ENCODE measurements at places on chromosomes 7 and 10.

- no peak for DNase-seq
These were observed 170.5 kb downstream of the RPS24 start for GRCh38 chr10:78203915-78204818.

GRCh38 chr7:44183386-44183785, 5.9 kb downstream of the GCK start:
- DNase-seq: no peak

GRCh38 chr10:34134602-34135001, 680.5 kb downstream of the PARD3 start:
- DNase-seq: no peak

GRCh38 chr10:112842832-112843360, 107.2 kb upstream of the TCF7L2 start:
- DNase-seq: no peak

DNA sequence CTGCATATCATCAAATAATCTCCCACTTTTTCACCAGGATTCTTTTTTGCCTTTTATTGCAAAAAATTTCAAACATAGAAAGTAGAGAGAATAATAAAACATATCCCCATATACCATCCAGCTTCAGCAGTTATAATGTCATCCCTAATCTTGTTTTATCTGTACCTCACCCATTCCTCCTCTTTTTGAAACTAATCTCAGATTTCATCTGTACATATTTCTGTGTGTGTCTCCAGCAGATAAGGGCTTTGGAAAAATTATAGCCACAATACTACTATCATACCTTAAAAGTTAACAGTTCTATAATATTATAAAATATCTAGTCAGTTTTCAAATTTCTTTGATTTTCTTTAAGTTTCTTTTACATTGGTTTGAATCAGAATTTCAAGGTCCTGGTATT, 7.6 kb upstream of the ENTPD1 start:
- DNase-seq: no peak

DNA sequence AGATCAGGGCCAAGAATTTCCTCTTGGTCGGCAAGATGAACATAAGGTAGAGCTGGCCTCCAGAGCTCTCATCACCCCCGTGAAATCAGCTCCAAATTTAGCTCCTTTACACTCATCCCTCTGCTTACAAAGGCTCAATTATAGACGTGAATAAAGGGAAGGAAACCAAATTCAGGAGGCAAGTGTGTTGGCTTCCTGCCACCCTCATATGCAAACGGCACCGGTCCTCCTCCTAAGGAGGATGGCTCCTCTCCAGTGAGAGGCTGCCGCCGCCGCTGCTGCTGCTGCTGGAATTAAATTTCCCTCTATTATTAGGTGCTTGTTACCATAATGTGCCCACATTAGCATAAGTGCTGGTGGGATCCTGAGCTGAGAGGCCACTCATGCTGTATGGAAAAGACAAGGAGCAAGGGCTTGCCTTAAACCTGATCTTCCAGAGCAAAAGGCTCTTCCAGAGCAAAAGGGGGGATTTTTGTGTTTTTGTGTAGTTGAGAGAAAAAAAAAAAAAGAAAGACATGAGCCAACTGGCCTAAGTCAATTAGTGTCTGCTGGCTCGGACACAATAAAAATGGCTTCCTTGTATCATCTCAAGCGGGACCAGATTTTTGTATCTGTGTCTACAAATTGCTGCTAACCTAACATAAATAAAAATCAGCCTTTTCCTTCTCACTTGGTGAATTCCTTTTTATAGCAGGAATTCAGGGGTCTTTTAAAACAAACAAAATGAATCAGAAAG, 68.4 kb downstream of the CDHR3 start:
- DNase-seq: no peak

DNA sequence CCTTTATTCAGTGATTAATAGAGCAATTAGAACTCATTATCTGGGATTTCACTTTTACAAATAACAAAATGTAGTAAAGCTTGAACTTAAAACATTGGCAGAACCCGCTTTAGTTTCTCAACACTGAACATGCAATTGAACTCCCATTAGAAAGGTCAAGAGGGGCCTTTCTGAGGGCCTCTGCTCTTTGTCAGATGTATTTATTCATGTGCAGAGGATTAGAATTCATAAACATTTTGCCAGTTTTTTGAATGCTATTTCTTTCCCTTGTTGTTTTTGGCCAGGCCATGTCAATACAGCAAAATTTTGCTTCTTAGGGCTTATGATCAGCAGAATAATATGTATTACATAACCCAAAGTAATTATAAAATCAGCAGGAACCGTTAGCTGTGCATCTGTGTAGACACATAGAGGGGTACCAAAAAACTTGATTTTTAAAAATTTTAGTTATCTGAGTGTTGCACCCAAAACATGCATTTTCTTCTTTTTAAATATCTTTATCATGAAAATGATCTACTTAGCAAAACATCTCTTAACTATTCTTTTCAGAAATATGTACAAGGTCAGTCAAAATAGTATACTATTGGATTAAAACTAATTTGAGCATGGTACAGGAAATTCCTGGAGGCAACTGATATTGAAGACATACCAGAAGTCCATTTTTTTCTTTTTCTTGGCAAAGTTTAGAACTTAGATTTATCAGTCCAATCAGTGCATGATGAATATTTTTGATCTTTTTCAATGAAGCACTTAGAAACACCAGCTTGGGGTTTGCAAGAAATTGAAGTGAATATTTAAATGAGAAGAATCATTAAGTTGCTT, 177.5 kb downstream of the TWIST1 start:
- DNase-seq: no peak

GRCh38 chr10:11451640-11452260, 159.7 kb downstream of the USP6NL start:
- no peak for DNase-seq

GRCh38 chr10:100998183-100998990, 1.2 kb upstream of the LZTS2 start:
- peak; percentile 47 for DNase-seq

DNA sequence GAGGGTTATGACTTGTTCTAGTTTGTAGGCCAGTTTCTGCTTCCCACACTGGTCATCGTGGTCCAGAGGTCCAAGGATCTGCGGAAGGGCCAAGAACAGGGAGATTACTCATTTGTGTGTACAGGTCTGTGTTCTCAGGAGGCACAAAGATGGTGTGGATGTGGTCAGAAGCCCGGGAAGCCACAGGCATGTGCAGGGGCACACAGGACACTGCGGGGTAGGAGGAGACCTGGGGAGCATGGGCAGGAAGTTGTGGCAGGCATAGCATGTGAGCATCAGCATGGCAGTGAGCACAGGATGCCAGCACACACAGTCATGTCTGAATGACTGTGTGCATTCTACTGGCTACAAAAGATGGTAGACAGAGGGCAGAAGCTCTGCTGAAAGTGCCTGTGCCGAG, 445.8 kb downstream of the PLXNA4 start:
- no peak for DNase-seq

DNA sequence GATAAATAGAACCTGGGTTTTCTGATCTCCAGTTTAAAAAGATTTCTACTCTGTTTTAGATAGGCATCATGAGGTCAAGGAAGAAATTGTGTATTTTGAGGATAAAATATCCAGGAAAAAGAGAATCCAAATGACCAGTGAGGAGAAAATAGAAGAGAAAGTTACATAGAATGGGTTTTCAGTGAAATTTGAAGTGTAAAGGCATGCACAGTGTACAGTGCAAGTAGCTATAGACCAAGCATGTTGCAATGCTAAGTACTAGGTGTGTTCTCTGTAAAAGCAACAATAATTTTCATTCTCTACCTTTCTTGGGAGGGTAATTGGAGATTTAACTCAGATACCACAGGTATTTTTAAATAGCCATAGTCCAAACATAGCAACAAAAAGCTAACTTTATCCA, 22.6 kb downstream of the CDK1 start:
- no peak for DNase-seq

DNA sequence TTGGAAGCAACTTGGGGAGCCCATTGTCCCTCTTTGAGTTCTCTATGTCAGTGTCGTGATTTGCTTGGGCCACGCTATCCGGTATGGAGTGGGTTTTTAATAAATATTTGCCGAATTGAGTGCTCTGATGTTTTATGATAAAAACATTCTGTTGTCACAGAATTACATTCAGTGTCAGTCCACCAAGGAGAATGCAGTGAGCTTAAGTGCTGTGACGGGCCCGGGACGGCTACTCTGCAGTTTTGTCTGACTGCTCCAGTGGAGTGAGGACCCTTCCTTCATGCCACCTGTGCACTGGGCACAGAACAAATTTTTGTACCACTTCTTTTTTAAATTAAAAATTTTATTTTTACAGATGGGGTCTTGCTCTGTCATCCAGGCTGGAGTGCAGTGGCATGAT, 76.0 kb downstream of the CARD11 start:
- DNase-seq: no peak

GRCh38 chr7:117284692-117285091, 38.2 kb downstream of the WNT2 start:
- DNase-seq: no peak

DNA sequence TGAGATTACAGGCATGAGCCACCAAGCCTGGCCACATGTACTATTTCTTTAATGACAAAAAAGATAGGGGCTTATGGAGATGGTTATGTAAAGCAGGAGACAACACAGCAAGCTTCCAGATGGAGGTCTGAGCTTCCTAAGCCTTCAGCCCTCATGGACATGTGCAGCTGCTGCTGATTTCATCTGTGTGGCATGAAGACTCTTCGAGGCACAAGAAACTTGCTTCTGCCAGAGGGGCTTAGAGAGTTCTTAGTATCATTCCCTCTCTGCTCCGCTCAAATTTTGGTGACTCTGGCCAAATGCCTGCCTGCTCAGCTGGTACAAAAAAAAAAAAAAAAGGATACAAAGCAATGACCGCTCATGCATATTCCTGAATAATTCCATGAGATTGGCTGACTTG, 552.5 kb downstream of the TYW1 start:
- no peak for DNase-seq

DNA sequence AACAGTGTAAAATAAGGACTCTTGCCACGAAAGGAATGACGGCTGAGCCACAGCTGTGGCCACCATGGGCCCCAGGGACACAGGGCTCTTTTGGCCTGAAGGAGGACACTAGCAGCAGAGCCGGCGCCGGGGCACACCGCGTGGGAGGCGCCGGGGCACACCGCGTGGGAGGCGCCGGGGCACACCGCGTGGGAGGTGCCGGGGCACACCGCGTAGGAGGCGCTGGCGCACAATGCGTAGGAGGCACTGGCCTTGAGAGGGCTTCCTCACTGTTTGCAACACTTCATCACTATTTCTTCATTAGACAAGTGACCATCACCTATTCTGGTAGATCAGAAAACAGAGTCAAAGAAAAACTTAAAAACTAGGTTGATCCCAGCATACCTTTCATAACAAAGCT, 23.4 kb downstream of the ESYT2 start:
- DNase-seq: no peak

GRCh38 chr7:150686030-150686631, 625 bp downstream of the GIMAP2 start:
- DNase-seq: no peak

DNA sequence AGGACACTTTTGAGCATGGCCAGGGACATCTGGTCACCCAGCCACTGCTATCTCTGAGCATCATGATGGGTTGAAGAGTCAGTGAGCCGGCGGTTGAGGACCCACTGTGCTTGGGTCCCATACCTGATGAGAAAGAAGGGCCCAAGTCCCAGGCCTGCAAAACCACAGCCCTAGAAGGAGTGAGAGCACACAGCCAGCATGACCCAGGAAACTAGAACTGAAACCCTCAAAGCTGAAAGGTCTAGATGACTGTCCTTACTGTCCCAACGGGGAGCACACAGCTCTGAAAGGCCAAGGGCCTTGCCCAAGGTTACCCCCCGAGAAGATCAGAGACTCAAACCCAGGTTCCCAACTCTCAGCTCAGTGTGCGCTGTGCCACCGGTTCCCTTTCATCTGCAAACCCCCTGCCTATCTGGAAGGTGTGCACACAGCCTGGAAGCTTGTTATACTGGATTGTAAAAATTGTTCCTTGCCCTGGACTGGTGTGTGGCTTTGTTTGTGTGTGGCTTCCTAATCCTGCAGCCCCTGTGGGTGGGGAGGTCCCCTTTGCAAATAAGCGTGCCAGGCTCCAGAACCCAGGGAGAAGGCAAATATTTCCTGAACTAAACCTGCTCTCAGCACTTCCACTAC, 22.6 kb upstream of the PSAP start:
- no peak for DNase-seq

DNA sequence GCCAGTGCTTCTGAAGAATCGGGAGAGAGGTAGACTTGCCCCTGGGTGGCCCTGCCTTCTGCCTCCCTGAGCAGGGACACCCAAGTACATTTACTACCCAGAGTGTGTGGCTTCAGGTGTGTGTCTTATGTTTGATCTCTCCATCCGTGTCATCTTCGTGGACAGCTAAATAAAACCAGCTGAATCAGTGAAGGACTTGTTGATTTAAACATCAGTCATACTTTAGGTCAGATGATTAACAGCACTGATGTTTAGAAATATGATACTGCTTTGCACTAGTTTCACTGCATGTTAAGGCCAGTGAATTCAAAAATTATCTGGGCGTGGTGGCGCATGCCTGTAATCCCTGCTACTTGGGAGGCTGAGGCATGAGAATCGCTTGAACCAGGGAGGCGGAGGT, 4.0 kb downstream of the MTG1 start:
- no peak for DNase-seq

DNA sequence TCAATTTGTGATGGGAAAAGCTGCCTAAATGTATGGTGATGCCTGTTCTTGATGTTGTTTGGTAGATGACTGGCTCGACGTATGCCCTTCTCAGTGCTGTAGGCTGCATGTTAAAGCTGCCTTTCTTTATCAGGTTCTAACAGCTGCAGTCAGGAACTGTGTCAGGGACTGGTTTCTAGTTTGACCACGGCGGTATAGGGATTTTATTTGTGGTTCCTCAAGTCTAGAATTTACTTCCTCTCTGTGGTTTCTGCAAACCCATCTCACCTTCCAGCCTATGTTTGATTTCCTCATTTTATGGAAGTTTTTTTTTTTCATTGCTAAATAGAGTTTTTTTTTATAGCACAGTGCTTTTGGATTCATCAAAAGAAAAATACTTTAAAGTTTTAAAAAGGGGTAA, 26.5 kb downstream of the LMTK2 start:
- DNase-seq: no peak
